ENCODE measurements at places on chromosomes 4 and X. TPM values are rescaled to one million over a fixed set of nuclear protein-coding genes. Genes with fewer than 3 reads are reported as not detected.
A peak's percentile ranks its signal among the peaks of the same experiment; 100 is the strongest.

DNA sequence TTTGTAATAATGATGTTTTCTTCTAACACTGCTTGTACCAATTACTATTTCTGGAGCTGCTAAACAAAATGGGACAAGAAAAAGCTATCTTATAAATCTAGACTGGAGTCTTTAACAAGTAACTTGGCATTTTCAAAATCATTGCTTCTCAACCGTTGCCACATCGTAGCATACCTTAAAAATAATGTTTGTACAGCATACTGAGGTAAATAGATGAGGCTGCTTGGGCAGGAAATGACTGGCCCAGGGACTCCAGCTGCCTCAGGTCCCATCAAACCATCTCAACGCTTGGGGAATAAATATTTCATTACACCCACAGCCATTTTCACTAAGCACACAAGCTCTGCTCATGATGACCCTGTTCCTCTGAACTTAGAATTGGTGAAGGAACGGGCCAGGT, 115.1 kb downstream of the SPANXA1 start:
- H3K36me3 ChIP-seq, result no peaks in the 10 kb centered on the region
- no peak for DNase-seq
- H3K27me3 ChIP-seq, result no peaks in the 10 kb centered on the region
- no peak overlapping the region for H3K4me3 ChIP-seq
- H3K27ac ChIP-seq, result no peak overlapping the region

DNA sequence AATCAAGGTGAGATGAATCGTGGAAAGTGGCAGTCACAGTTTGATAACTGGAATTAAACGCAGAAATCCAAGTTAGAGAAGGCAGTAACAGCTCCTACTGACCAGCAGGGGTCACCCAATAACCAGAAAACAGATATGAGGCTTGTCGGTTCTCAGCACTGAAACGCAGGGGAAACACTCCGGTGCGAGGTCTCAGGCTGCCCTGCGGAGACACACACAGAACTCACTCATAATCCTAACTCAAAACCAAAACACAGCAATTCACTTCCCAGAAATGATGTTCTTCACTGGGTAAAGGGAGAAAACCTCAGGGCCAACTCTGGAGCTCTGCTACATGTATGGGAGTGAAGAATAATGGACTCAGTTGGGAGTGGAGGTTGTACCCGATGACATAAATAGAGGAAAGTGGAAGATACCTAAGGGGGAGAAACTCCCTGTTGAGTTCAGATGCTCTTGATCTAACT, 384.4 kb downstream of the RAPGEF2 start:
- H3K4me3 ChIP-seq, result no peak overlapping the region
- no peaks in the 10 kb centered on the region for H3K4me1 ChIP-seq
- DNase-seq, result peak; percentile 4
- H3K27me3 ChIP-seq, result peaks cover 35% of the 10 kb centered on the region

GRCh38 chrX:16882169-16882568, 12.0 kb upstream of the RBBP7 start:
- H3K4me3 ChIP-seq, result peak overlapping the region; percentile 87
- H3K36me3 ChIP-seq, result no peaks in the 10 kb centered on the region
- peaks cover 29% of the 10 kb centered on the region for H3K4me1 ChIP-seq
- peak; percentile 20 for DNase-seq
- no peaks in the 10 kb centered on the region for H3K27me3 ChIP-seq

MAGEC1 gene
- not detected for polyA plus RNA-seq

PF4V1 gene
- polyA plus RNA-seq, result not detected
